ENCODE measurements at places on chromosomes 3 and 15.

DNA sequence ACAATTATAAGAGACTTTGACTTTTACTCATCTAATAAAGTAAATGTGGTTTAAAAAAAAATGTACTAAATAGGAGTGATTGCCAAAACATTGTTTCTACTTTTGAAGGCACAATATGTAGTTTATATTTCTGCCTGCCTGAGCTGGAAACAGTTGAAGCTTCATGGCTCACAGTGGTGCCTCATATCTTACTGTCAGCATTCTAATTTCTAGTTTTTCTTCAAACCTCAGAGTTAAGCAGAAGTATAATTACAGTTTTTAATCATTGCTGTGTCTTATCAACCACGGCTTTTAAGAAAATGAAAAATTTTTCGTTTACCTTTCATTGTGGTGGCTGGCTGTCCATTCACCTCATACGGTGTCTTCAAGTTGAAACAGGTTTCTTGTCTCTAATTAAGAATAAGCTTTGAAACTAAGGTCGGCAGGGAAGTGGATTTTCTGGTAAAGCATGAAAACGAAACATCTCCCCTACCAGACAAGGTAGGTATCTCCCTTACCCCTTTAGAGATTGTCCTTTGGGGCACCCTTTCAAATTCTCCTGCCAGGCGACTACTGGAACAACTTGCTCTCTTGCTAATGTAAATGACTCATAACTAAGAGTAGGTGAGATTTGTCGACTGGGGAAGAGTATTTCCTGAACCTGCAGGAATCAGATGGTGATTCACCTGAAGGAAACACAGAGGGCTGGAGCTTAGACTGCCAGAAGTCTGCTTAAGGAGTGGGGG lies at the start of gene GPR87:
Gene GPR87, minus strand, starts transcription at position 554 of the 725 bp plus-strand sequence. CDS start 16,720 bp downstream, outside the sequence.
- DNase-seq: peak; percentile 60

DNA sequence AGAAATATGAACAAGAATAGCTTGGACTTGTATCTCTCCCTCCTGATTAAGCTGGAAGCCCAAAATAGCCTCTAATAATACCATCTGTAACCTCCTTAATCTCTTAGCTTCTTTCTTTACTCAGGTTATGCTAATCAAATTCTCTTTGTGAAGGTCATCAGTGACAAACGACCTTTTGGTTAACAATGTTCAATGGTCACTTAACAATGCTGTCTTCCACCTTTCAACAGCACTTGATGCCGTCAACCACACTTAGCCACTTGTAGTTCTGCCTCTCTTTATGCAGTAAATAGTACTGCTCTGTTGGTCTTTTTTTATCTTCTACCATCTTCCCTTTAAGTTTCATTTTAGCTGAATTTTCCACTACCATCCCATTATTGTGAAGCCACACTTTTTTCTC lies 476.6 kb upstream of the TGFBR2 start:
- DNase-seq: no peak

- no peak for DNase-seq
Observed at GRCh38 chr3:126493051-126493450, 17.4 kb upstream of the ZXDC start.

DNA sequence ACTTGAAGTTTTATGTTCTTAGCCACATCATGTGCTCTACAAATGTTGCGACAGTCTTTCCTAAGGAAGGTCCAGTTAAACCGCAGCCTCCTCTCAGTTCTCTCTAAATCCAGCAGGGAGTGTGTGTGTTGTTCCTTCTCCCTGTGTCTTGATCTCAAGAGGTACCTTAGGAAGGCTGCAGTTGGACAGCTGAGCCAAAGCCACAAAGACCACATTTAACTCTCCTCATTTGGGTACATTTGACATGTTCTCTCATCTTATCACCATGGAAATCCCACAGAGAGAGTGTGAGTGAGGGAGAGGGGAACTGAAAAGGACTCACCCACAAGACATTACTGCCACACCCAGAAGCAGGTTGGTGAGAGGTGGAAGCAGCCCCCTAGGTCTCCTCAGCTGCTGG lies 79.5 kb downstream of the CD200R1L start:
- DNase-seq: no peak

- DNase-seq: no peak
Observed at GRCh38 chr3:185103359-185104127, 49.3 kb downstream of the C3orf70 start.

GRCh38 chr15:39597751-39598185 lies 16.9 kb downstream of the THBS1 start:
- no peak for DNase-seq

DNA sequence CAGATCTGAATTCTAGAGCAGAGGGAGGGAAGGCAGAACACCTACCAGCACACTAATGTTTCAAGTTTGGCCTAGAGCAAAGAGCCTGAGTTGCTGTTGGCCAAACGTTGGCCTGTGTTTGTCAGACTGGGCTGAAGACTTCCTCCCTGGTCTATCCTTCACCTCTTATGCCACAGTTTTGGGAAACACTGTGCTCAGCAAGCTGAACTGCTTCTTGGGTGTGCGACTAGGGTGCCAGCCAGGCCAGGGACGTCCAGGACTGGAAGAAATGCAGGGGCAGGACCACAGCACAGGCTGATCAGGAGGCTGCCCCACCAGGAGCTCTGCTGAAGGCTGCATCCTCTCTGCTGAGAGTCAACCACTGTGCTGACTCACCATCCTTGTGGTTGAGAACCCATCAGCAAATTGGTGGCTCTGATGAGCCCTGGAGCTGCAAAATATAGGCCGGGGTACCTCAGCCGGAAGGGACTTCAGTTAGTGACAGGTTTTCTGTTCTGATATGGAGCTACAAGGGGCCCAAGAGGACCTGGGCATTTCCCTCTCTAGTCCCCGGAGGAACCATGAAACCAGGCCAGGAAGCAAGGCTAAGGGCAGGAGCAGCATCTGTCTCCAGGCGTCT lies 131.6 kb upstream of the RASGRP1 start:
- peak; percentile 64 for DNase-seq

GRCh38 chr3:41144631-41145030 lies 54.7 kb upstream of the CTNNB1 start:
- DNase-seq: no peak

GRCh38 chr15:78913012-78913411 lies 31.8 kb downstream of the CTSH start:
- DNase-seq: no peak

GRCh38 chr3:138065949-138066348 lies 49.5 kb downstream of the DZIP1L start:
- no peak for DNase-seq

- peak; percentile 22 for DNase-seq
Observed at GRCh38 chr3:140117096-140117526, 182.1 kb downstream of the CLSTN2 start.

DNA sequence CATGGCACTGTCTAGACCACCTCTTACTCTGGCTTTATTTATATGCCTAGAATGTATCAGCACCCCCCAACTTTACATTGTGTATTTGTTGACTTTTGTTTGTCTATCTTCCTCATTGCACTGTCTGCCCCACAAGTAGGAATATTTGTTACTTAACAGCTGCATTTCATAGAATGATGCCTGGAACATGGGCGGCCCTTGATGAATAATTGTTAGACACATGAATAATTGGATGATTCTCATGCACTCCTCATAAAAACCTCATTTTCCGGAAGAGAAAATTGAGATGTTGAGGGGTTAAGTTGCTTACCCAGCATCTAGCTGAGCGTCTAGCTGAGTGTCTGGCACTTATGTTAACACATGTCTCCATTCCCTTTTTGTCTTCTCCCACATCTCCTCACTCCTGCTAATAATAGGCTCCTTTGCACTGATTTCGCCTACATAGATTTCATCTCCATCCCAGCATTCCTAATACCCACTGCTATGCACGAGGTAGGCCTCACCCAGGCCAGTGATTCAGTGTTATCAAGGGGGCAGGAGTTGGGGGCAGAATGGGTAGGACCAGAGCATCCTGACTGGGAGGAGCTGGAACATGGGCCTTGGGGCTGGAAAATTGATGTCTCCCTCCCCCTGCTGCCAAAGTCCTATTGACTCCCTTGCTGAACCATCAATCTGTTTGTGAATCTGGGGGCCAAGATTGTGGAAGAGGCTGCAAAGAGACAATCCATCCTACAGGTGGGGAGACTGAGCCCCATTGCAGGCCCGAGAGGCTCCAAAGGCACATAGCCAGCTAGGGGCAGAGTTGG lies 7.8 kb upstream of the WNT7A start:
- DNase-seq: no peak

DNA sequence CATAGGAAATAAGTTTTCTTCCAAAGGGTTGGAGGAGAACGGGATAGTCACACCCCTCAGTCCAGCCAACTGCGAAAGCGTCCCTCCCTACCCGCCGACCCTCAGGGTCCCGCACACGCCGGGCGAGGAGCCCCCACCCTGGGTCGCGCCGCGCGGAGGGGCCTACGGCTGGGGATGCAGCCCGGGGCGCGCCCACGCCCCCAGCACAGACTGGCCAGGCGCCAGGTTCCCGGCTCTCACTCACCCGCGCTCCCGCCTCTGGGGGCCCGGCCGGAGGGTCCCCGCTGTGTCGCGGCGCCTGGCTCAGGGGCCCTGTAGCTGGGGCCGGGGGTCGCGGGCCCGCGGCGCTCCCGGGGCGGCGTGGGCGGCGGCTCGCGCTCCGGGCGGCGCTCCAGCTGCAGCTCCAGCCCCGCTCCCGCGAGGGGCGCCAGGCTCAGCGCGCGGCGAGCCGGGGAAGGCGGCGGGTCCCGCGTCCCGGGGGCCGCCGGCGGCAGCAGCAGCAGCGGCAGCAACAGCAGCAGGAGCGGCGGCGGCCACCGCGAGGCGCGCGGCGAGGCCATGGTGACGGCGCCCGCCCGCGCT lies 375 bp downstream of the HEG1 start:
- no peak for DNase-seq

DNA sequence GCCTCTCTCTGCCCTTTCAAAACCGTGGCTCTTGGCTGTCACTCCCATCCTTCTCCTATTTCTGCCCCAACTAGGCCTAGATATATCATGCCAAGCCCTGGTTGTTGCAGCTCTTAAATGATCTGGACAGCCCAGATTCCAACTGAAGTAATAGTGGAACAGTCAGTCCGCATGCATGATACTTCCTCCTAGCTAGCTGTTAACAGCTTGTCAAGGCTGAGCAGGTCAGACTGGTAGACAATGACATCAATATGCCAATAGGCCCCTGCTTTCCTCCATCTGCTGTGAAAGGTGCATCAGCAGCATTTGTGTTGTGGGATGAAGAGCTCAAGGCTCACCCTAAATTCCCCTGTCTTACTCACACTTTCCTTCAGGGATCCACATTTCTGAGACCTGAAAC lies 527.7 kb upstream of the TGFBR2 start:
- DNase-seq: no peak

DNA sequence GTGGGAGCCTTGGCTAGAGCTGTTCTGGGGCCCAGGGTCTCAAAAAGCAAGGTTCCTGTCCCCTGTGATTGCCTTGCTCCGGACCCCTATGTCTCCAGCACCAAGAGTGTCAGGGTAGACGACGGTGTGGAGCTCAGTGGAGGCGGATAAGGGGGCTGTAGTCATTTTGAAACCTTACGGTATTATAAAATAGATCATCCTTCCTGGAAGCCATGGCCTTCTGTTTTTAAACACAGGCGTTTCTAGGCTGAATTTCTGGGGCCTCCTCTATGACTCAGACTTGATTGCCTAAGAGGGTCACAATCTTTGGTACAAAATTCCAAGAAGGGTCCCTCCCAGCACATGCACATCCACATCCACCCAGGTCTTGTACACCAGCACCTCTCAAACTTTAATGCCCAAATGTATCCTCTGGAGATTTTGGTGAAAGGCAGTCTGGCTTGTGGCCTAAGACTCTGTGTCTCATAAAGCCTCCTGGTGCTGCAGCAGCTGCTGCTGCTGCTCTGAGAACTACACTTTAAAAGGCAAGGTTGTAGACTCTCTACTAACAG lies 70.5 kb upstream of the XCR1 start:
- no peak for DNase-seq

GRCh38 chr15:81189583-81190283 lies 6.9 kb upstream of the IL16 start:
- peak; percentile 11 for DNase-seq

DNA sequence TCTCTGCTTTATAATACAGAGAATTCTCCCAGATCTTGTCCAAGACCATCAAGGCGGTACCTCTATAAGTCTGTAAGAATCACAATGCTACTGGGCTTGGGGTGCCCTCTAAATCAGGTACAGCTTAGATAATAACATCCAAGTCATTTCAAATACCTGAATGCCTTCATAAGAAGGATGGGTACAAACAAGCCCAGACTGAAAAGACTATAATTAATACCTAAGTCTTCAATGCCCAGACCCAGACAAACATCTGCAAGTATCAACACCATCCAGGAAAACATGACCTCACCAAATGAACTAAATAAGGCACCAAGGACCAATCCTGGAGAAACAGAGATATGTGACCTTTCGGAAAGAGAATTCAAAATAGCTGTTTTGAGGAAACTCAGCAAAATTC lies 65.9 kb downstream of the ZMAT3 start:
- no peak for DNase-seq

DNA sequence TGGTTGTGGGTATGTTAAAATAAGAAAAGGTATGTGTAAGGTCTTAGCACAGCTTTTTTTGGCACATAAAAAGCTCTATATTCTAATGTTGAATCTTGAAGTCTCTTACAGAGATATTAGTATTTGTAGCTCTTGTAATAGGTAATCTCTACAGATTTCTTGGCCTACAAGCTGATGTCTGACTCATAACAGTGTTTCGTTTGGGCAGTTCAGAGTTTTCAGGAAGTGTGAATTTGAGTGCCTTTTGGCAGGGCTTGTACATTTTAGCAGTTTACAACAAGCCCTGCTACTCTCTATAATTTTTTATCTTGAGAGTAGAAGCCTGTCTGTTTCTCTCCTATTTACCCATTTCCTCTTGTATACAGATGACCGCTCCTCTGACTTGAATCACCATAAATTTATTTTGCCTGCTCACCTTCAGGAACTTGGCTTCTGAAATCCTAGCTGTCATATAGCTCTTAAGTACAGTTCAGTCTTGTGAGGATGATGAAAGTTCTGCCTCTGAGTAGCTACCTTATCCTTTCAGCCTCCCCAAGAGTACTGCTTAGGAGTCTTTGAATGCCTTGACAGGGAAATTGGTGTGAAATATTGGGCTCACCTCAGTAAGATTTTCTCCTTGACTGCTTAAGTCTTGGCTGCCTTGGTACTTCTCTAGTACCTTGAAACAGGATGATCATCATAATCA lies 419.9 kb upstream of the RARB start:
- no peak for DNase-seq

GRCh38 chr15:85274315-85275050 lies 105.9 kb upstream of the AKAP13 start:
- DNase-seq: no peak

DNA sequence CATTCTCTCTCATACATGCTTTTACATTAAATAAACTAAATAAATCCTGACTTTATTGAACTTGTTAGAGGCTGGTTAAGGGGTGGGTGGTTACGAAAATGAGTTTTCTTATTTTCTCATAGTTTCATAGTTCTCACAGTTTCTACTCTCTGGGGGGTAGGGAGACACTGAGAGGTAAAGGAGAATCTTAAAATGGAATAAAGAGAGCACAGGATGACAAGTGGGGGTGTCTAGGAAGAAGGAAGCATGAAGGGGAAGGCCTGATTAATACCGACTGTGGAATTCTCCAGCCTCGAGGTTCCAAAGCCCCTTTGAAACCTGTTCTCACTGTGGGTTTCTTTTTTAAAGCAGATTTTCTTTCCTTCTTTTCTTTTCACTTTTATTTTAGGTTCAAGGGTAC lies 66.4 kb upstream of the TRA2B start:
- no peak for DNase-seq

- DNase-seq: no peak
Observed at GRCh38 chr15:69013726-69014406, 629 bp upstream of the NOX5 start.
